ENCODE measurements at places on chromosomes 6 and 20.

- H3K27ac ChIP-seq: no peak overlapping the region
- H3K27me3 ChIP-seq: no peaks in the 10 kb centered on the region
- H3K4me3 ChIP-seq: peak overlapping the region; percentile 91
- peaks cover 20% of the 10 kb centered on the region for H3K36me3 ChIP-seq
- no peaks in the 10 kb centered on the region for H3K4me1 ChIP-seq
- peak; percentile 53 for DNase-seq
Measured at GRCh38 chr6:169723200-169723909, 945 bp downstream of the PHF10 start.

DNA sequence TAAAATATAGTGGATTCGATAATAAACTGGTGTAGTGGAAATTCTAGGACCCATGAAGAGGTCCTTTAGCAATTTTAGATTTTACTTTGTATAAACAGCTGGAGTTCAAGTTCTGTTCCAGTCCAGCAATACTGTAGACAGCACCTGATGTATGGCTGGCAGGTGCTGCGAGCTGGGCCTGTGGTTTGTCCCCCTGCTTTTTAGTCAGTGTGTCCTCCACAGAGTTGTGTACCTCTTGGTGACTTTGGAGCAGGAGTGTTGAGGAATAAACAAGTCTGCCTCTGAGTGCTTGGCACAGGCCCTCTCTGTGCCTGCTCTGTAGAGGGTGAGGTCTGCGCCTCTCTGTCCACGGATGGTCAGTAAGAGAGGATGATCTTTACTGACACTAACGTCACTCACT, 13.8 kb downstream of the STX16 start:
- no peak overlapping the region for H3K4me3 ChIP-seq
- H3K36me3 ChIP-seq: peaks cover 57% of the 10 kb centered on the region
- H3K27ac ChIP-seq: no peak overlapping the region
- peaks cover 11% of the 10 kb centered on the region for H3K4me1 ChIP-seq
- DNase-seq: no peak

GRCh38 chr6:35253249-35253648, 6.3 kb upstream of the ZNF76 start:
- H3K36me3 ChIP-seq: no peaks in the 10 kb centered on the region
- no peaks in the 10 kb centered on the region for H3K27me3 ChIP-seq
- no peak overlapping the region for H3K4me3 ChIP-seq
- H3K27ac ChIP-seq: no peak overlapping the region
- no peak for DNase-seq

GRCh38 chr6:139395891-139396301, 21.4 kb upstream of the CITED2 start:
- H3K4me3 ChIP-seq: no peak overlapping the region
- peaks cover 20% of the 10 kb centered on the region for H3K27me3 ChIP-seq
- peak; percentile 70 for DNase-seq

DNA sequence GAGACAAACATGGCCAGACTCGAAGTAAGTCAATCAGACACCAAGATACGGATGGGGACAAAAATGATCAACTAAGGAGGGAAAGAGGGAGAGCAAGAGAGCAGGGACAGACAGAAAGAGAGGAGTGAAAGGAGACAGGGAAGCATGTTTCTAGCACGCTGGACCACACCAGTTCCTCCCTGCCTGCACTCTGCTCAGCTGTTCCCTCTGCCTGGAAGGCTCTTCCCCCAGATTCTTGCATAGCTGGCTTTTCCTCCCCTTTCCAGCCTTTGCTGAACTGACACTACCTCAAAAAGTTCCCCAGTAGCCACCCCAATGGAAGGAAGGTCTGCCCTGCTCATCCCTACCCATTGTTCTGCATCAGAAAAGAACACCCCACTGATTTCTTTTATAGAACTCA, 185.9 kb downstream of the MAFB start:
- H3K27me3 ChIP-seq: no peaks in the 10 kb centered on the region
- no peak overlapping the region for H3K27ac ChIP-seq
- H3K4me1 ChIP-seq: peaks cover 3% of the 10 kb centered on the region
- no peak for DNase-seq

DNA sequence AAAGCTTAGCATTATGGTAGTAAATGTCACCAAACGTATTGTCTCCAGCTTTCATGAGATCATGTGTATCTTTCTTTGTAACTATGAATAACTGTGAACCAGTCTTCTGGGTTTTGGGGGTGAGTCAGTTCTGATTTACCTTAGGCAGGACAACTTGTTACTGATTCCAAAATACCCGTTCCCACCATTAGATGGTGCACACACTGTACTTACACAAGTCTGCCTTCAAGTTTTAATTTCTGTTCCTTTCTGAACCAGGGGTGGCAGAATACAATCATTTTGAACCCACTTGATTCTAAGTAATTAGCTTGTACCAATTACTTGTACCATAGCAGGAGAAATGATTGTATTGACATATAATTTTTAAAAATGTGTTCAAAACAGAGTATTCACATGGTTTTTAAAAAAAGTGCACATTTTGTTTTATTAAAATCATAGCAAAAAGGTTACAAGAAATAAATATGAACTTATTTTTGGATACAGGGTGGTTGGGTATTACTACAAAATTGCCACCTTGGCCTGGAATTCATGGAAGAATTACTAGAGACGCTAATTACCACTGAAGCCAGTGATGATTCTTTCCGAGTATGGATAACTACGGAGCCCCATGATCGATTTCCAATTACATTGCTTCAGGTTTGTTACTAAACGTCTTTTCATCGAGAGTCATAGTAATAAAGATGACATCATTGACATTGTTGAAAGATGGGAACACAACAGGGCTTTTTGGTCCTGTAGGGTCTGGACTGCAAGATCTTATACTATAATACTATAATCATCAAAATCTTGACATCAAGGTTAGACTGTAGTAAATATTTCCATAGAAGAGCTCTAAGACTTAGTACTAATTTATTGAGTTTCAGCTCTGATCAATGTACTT, 75.2 kb upstream of the GLP1R start:
- no peak for DNase-seq
- no peak overlapping the region for H3K4me3 ChIP-seq
- no peak overlapping the region for H3K27ac ChIP-seq
- H3K27me3 ChIP-seq: no peaks in the 10 kb centered on the region

- H3K4me1 ChIP-seq: peaks cover 22% of the 10 kb centered on the region
- H3K4me3 ChIP-seq: no peak overlapping the region
- H3K36me3 ChIP-seq: peaks cover 14% of the 10 kb centered on the region
- no peak overlapping the region for H3K27ac ChIP-seq
Measured at GRCh38 chr6:41581381-41581991, 35.3 kb downstream of the FOXP4 start.

DNA sequence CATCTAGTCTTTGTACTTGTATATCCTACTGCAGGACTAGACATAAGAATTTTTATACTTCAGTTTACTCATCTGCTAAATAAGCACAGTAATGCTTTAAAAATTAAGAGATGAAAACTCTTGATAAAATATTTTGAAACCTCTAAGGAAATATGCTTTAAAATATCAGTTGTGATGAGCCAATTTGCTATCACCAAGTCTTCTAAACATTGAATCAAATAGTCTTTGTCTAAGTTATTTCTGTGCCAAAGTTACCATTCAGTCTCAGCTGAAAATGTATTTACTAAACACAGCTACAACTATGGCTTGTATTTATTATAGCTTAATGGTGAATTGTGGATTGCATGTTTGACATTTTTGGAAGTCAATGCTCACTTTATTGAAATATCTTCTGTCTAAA, 46.2 kb upstream of the RFPL4B start:
- no peak overlapping the region for H3K27ac ChIP-seq
- no peak overlapping the region for H3K4me3 ChIP-seq
- no peaks in the 10 kb centered on the region for H3K4me1 ChIP-seq
- no peaks in the 10 kb centered on the region for H3K36me3 ChIP-seq
- H3K27me3 ChIP-seq: no peaks in the 10 kb centered on the region
- no peak for DNase-seq

DNA sequence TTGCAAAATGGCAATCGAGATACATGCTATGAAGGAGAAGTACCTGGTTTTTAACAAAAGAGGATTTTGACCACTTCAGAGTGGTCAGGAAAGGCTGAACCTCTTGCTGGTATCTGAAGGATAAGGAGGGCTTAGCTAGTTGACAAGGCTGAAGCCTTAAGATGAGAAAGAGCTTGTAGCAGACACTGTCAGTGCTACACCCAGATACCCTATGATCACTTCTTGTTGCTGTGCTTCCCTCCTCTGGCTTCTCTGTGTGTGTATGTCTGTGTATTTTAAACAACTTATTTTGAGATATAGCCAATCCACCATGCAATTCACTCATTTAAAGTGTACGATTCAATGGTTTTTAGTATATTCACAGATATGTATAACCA, 38.9 kb upstream of the TGM2 start:
- no peaks in the 10 kb centered on the region for H3K36me3 ChIP-seq
- DNase-seq: no peak
- no peak overlapping the region for H3K27ac ChIP-seq
- H3K4me3 ChIP-seq: no peak overlapping the region
- H3K4me1 ChIP-seq: no peaks in the 10 kb centered on the region
- no peaks in the 10 kb centered on the region for H3K27me3 ChIP-seq

DNA sequence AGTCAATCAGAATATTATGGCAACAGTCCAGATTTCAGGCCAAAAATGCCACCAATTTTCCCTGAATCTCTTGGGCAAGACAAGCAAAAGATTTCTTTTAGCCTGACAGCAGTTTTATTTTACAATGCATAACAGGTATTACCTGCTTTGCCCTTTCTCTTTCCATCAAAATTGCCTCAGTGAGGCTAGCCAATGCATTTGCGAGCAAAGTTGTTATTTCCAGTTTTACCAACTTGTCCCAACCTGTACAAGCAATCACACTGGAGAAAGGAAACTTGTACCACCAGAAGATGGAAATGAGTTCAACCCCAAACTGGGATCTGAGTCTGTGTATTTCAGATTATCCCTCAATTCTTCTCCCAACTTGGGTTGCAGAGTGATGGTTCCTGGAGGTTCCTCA, 279.9 kb upstream of the CDYL start:
- H3K4me3 ChIP-seq: no peak overlapping the region
- no peak overlapping the region for H3K27ac ChIP-seq
- peaks cover 3% of the 10 kb centered on the region for H3K36me3 ChIP-seq

DNA sequence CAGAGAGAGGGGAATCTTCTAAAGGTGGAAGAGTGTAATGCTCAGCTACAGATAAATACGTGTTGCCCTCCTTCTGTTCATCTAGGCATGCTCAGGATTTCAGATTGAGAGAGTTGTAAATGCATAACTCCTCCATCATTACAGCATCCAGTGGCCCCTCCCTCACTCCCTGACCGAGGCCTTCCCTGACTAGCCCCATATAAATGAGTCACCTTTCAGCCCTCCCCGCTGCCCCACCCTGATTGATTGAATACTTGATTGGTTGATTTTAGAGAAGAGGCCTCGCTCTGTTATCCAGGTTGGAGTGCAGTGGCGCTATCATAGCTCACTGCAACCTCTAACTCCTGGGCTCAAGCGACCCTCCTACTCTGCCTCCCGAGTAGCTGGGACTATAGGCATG, 193.7 kb downstream of the EYA2 start:
- no peaks in the 10 kb centered on the region for H3K4me1 ChIP-seq
- no peaks in the 10 kb centered on the region for H3K36me3 ChIP-seq
- no peaks in the 10 kb centered on the region for H3K27me3 ChIP-seq
- no peak overlapping the region for H3K27ac ChIP-seq
- no peak overlapping the region for H3K4me3 ChIP-seq

GRCh38 chr6:37867756-37868446, 48.4 kb downstream of the ZFAND3 start:
- H3K27ac ChIP-seq: no peak overlapping the region
- H3K27me3 ChIP-seq: no peaks in the 10 kb centered on the region
- H3K4me3 ChIP-seq: no peak overlapping the region

DNA sequence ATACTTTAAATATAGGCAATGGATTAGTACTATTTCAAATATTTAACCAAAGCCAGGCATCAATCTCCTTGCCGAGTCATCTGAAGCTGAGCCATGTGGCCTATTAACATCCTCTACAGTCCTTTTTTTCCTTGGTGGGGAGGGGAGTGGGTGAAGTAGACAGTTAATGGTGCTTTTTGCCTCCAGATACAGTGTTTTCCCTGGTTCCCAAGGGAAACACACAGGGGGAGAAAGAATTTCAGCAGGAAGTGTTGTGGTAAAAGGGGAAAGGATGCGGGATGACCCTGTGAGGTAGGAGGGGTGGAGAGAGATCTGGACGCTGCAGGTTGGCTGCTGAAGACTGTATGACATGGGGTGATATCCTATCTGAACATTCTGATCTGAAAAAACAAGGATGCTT, 9.6 kb downstream of the CLDN20 start:
- H3K4me3 ChIP-seq: no peak overlapping the region
- peak; percentile 67 for DNase-seq
- H3K4me1 ChIP-seq: peaks cover 4% of the 10 kb centered on the region
- H3K27me3 ChIP-seq: no peaks in the 10 kb centered on the region
- peak overlapping the region; percentile 67 for H3K27ac ChIP-seq

GRCh38 chr20:53938739-53939138, 131.7 kb downstream of the BCAS1 start:
- H3K4me1 ChIP-seq: peaks cover 15% of the 10 kb centered on the region
- H3K4me3 ChIP-seq: no peak overlapping the region
- H3K36me3 ChIP-seq: no peaks in the 10 kb centered on the region
- no peak overlapping the region for H3K27ac ChIP-seq
- no peak for DNase-seq

DNA sequence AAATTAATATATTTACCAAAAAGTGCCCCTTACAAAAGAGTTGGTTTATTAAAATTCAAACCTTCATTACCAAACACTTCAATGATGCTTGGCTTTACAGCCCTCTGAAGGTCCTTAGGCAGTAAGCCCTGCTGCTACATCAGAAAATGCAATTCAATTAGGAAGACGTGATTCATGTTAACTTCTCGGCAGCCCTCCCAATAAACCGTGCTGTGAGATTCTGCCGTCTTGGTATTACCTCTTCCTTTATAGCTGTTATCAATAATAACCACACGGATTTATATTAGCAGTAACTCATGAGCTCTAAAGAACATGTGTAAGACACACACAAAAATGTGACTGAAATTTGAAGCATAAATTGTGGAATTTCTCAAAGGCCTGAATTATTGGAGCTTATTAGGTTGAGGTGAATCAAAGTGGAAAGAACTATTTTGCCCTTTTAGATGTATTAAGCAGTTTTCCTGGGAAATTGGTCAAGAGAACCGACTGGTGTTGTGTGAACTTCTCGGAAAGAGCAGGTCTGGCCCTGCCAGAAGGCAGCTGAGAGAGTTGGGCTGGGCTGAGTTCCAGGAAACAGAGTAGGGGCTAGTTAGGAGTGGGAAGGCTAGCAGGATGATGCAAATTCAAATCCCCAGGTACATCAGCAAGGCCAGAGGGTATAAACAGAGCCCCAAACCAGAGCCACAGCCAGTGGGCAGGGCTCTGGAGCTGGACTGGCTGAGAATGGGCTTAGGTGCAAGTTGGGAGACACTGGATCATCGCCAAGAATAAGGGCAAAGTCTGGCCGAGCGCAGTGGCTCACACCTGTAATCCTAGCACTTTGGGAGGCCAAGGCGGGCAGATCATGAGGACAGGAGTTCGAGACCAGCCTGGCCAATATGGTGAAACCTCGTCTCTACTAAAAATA, 33.1 kb downstream of the FGD2 start:
- no peak for DNase-seq
- H3K27ac ChIP-seq: no peak overlapping the region
- no peaks in the 10 kb centered on the region for H3K4me1 ChIP-seq
- H3K27me3 ChIP-seq: no peaks in the 10 kb centered on the region
- no peak overlapping the region for H3K4me3 ChIP-seq

GRCh38 chr6:36822506-36823269, 16.6 kb downstream of the CPNE5 start:
- H3K27ac ChIP-seq: no peak overlapping the region
- DNase-seq: no peak
- no peaks in the 10 kb centered on the region for H3K27me3 ChIP-seq
